Kidney epithelial cell (primary cell): ENCODE measurements at places on chromosomes 5 and 9. TPM values are rescaled to one million over a fixed set of nuclear protein-coding genes. Genes with fewer than 3 reads are reported as not detected.
A peak's percentile ranks its signal among the peaks of the same experiment; 100 is the strongest.

The FSD1L gene
- 3.3 and 4.9 TPM in 2 replicates for total RNA-seq

The NKD2 gene
- total RNA-seq, result 1.0 and 1.7 TPM in 2 replicates

The IL3 gene
- not detected in 2 replicates for total RNA-seq

The NR4A3 gene
- 0.41 and 0.50 TPM in 2 replicates for total RNA-seq

The TAF11L9 gene
- not detected in 2 replicates for total RNA-seq

The C5orf52 gene
- total RNA-seq, result not detected in 2 replicates

GRCh38 chr9:107707915-107708441 lies 218.4 kb upstream of the KLF4 start:
- no peak for DNase-seq

GRCh38 chr5:154375329-154376008 lies 70.3 kb upstream of the SAP30L start:
- DNase-seq, result no peak

- DNase-seq, result peak; percentile 71
These were observed 136.4 kb downstream of the SEMA5A start for GRCh38 chr5:9409413-9409960.

GRCh38 chr9:124216474-124217176 lies 41.1 kb upstream of the NEK6 start:
- no peak for DNase-seq

GRCh38 chr5:179858241-179858585 lies 404 bp downstream of the MRNIP start:
- no peak for DNase-seq

GRCh38 chr9:120928015-120928482 lies 1.5 kb upstream of the TRAF1 start:
- no peak for DNase-seq

DNA sequence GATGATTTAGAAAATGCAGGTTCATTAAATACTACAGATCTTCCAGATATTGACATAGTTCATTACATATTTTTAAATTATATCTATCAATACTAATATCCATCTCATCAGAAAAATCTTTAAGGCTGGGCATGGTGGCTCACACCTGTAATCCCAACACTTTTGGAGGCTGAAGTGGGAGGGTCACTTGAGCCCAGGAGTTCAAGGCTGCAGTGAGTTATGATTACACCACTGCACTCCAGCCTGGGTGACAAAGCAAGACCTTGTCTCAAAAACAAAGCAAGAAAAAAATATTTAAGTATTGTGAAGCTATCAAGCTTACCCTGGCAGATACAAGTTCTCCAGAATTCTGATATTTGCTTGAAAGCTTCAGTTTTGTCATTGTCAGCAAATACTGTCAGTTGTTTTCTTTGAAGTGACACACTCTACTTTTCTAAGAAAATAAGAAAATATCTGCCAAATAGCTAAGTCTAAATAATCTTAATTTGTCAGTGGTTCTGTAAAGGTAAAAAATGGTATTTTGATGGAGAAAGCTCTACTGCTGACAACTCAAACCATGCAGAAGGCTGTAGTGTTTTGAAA lies 14.9 kb downstream of the LYRM7 start:
- no peak for DNase-seq

GRCh38 chr5:152717393-152717792 lies 312.3 kb upstream of the NMUR2 start:
- no peak for DNase-seq

- no peak for DNase-seq
These were observed 3.9 kb downstream of the FAM13B start for GRCh38 chr5:138028971-138029365.

- DNase-seq, result no peak
These were observed 19.1 kb downstream of the CAMSAP1 start for GRCh38 chr9:135888126-135888765.

DNA sequence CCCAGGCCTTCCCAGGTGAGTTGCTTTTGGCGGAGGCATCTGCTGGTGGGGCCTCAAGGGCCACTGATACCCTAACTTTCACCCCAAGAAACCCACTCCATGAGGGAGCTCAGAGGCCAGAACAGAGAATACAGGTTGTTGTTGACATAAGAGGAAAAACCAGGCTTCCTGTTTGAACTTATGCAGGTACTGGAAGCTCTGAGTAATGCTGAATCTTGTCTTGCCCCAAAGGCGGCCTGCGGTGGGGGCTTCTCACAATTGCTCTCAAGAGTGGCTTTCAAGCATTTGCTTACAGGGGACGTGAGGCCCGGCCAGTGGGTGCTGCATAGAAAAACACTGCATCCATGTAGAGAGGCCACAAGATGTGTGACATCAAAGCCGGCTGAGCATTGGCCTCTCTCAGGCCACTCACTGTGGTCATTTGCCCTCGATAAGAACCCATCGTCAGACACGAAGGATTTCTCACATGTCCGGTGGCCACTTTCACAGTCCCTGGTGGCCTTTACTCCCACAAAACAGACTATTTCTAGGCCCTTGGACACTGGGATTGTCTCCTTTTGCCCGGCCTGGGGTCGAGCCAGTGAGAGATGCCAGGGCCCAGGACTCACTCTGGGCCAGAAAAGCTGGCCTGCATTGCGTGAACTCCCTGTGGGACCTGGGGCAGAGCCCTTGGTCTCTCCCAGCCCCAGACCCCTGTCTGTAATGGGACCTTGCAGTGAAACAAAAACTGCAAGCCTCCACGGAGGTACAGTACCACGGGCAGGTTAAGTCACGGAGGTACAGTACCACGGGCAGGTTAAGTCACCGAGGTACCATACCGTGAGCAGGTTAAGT lies 34.5 kb upstream of the TCF7 start:
- DNase-seq, result no peak

DNA sequence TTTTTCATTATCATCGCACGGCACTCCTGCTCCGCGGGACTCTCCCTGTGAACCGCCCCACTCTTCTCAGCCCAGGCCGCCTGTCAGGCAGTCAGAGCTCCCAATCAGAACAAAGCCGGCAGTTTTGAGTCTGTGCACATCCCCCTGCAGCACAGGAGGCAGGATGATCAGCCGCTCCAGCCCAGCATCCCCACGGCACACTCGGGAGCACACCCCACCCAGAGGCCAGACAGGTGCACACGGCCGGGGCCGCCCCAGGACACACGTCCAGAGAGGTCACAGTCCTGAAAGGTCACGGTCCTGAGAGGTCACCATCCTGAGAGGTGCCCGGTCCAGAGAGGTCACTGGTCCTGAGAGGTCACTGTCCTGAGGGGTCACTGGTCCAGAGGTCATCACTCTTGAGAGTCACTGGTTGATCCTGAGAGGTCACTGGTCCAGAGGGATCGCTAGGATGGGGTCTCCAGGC lies 8.4 kb downstream of the TPPP start:
- DNase-seq, result no peak

GRCh38 chr5:72202331-72202825 lies 95.1 kb downstream of the MAP1B start:
- DNase-seq, result no peak

DNA sequence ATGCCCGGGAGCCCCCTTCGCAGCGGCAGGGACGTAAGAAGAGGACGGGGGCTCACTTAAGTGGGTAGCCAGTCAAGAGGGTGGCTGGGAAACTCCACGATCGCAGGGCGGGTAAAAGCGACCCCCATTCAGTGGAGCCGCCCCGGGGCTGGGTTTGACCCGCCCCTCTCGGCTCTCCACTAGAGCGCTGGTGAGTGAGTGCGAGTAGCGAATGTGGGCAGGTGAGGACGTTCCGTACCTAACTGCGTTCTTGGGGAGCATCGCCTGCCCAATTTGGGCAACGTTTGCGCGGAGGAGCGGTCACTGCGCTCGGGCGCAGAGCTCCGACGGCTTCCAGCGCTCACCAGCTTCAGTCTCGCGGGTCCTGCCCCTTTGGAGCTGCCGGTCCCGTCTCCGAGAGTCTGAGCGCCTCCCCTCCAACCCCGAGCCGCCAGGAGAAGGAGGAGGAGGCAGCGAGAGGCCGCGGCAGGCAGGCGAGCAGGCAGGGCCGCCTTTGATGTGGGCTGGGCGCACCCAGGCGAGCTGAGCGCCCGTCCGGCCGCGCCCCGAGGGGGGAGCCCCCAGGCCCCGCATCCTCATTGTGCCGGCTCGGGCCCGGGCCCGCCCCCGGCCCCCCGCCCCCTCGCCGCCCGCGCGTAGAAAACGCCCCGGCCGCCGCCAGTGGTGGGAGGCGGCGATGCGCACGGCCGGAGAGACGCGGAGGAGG lies at the start of gene FGF18:
FGF18 (plus strand) TSS at position 666 of the 706 bp plus-strand sequence. CDS start 553 bp downstream, outside the sequence.
- no peak for DNase-seq

GRCh38 chr9:94865582-94866452 lies 139.3 kb downstream of the AOPEP start:
- no peak for DNase-seq

DNA sequence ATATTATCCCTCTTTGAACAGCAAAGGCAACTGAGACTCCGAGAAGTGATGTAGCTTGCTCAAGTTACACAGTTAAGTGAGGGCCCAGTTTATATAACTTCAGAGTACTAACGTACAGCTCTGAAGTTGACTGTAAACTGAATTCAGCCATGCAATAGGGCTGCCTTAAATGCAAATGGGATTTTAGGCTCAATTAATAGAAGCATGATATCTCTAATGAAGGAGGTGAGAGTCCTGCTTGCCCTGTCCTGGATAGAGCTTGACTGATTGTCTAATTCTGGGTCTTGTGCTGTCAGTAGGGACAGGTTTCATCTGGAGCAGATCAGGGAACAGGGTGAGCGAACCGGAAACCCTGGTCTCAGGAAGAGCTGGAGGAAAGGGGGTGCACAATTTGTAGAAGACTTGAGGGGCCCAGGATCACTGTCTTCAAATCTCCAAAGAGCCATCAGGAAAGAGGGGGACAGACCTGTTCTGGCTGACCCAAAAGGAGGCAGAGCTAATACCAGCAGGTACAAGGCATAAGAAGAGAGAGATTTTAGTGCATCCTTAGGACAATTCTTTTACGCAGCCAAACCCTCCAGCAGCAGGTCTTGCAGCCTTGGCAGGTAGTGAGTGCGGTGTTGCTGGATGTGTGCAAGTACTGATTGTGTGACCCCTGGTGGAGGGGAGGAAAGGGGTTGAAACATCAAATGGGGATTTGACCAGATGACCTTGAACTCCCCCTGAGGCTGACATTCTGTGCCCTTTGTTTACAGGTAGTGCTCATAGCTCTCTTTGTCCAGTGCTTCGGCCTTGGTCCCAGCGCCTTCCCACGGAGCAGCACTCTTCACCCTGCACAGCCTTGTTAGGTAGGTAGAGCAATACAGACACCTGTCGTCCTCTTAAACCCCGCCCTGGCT lies 13.0 kb downstream of the GSN start:
- DNase-seq, result no peak

GRCh38 chr9:690517-691111 lies 150.9 kb upstream of the DMRT1 start:
- DNase-seq, result no peak
